Activated effector memory CD4-positive, alpha-beta T cell treated with anti-CD3 and anti-CD28 coated beads, Interleukin-2, amount 50 U/mL, for 16 hours (primary cell): ENCODE measurements at places on chromosomes 3 and 15.

DNA sequence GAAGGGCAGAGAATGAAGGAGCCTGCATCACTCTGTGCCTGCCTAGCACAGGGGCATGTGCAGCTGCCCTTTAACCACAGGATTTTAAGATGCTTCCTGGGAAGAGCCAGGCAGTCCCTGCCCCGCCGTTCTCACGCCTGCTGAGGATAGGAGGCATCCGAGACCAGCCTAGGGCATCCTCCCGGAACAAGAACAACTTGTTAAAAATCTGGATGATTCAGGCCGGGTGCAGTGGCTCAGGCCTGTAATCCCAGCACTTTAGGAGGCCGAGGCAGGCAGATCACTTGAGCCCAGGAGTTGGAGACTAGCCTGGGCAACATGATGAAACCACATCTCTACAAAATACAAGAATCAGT is 15.2 kb downstream of the NRROS start:
- DNase-seq: no peak

DNA sequence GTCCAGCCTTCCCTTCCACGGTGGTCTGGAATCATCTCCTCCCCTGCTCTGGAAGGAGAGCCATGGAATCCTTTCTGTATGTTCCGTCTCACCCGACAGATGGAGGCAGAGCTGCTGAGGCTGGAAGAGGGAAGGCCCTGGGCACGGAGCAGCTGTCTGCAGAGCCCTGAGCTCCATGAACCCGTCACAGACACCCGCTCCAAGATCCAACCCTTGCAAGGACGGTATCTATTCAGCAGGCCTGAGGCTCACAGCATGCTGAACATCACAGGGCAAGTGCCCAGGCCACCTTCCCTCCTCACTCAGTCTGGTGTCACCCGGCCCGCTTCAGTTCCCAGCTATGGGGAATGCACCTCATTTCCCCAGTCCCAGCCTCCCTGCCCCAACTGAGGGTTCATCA is 103.9 kb downstream of the LRIG1 start:
- DNase-seq: peak; percentile 54

DNA sequence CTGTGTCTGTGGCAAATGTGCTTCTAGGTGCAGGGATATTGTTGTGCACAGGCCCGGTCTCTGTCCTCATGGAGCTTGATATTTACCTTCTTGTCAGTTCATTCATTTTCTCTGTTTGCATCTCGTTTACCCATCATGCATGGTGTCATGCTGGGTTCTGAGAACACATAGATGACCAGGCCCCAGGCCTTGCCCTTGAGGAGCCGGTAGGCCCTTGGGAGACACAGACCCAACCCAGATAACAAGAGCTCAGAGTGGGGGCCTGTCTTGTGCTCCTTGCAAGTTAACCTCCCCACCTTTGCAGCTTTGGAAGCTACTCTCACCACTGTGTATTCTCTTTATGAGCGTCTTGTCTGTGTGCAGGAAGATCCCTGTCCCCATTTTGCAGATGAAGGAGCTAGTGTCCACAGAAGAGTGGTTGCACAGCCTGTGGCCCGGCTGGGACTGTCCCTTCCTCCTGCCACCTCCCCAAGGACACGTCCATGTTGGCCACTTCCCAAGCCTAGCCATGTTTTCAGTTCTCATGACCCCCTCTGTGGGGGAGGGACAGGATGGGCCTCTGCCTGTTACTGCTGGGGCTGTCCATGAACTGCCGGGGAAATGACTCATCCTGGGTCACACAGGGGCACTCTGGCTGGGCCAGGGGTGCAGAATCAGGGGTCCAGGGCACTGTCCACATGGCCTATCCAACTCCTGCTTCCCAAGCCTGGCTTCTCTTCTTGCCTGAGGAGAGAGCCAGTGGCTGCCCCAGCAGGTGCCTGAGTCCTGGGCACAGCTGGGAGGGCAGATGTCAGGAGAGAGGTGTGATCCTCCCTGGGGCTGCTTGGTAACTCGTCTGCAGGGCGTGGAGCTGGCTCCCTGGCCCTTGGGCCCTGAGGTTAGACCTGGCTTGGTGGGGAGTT is 3.4 kb downstream of the SNX33 start:
- DNase-seq: no peak

DNA sequence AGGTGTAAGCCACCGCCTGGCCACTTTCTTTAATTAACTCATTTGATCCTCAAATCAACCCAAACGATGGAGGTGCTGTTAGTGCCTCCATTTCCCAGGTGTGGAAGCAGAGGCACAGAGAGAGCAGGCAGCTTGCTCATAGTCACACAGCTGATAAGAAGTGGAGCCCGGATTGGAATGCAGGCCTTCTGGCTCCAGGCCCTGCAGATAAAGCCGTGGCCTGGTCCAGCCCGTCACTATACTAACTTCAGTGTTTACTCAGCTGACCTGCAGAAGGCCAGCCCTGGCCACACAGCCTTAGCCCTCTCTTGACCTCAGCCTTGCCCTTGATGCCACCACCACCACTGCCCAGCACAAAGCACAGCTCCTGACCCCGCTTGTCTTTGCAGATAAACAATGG is 116.7 kb downstream of the NUP210 start:
- no peak for DNase-seq

DNA sequence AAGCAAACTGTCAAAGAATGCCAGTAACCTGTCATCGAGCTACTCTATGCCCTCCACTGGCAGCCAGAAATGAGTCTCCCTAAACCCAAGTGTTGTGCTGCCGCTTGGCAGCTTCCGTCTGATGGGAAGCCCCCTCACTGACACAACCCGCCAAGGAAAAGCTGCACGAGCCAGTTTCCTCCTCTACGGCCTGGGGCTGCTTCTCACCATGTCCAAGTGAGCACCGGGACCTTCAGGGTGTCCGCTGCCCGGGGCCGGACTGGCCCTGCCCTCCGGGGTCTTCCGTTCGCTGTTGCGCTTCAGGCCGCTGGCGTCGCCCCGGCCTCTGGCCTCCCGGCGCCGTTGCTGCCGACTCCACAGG is 490 bp downstream of the TOMM70 start:
- peak; percentile 80 for DNase-seq
